ENCODE measurements at places on chromosomes 3 and 15. TPM values are rescaled to one million over a fixed set of nuclear protein-coding genes. Genes with fewer than 3 reads are reported as not detected.

Gene NEK11
- total RNA-seq: 1.3 TPM

Gene ACP3
- total RNA-seq: 0.17 TPM

Gene RAB7A
- total RNA-seq: 169 TPM

Gene EIF4E3
- total RNA-seq: 12.9 TPM

Gene GOLGA6L22
- not detected for total RNA-seq

Gene XIRP1
- not detected for total RNA-seq

Gene CMTM6
- total RNA-seq: 42.7 TPM

Gene NAA50
- 226 TPM for total RNA-seq

Gene CACNA2D2
- total RNA-seq: 28.1 TPM
